ENCODE measurements at places on chromosomes 2 and 18. TPM values are rescaled to one million over a fixed set of nuclear protein-coding genes. Genes with fewer than 3 reads are reported as not detected.
A peak's percentile ranks its signal among the peaks of the same experiment; 100 is the strongest.

- no peak for DNase-seq
Observed at GRCh38 chr18:7562491-7562890, 4.6 kb upstream of the PTPRM start.

GRCh38 chr18:33873112-33873511, 295.1 kb downstream of the ASXL3 start:
- DNase-seq, result no peak

DNA sequence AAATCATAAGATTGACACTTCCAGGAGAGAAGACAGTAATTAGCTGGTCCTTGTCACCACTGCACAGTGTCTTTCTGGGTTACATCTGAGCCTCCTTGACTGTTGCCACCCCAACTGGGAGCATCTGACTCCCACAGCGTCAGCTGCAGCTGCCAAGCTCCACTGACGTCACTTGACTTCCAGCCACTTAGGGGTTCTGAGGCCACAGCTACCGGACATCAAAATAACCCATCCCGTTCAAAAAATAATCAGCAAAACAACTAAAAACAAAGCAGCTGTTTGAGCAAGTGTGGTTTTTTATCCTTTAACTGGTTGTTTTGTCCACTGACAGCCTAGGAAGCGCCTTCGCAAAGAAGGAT, 206.5 kb upstream of the AGAP1 start:
- DNase-seq, result no peak

DNA sequence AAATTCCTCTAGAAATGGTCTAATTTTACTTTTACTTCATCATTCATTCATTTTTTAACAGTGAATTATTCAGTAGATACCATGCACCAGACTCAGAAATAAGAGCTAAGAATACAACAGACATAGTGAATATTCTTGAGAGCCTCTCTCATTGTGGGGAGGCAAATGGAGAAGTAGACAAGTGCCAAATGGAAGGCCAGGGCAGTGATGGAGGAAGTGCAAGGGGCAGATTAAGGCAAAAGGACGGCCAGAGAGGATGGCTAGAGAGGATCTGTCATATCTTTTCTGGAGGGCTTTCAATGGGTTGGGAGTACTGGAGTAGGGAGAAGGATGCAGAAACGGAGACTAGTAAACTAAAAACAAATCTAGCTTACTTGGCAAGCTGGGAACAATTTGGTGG, 19.0 kb upstream of the RMDN2 start:
- no peak for DNase-seq

DNA sequence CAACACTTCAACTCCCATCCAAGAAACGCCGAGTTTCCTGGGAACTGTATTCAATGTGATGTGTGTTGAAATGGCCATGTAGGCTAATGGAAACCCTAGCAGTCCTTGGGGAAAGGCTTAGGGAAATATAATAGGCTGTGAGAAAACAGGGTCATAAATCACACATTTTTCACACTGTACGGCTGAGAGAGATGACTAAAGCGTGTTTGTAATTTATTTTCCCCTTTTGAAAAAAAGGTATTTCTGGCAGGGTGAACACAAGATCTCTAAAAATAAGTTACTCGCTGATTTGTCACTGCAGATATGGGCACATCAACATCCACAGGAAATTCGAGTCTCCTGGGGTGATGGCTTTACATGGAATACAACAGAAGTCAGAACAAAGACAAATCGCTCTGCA, 109.6 kb upstream of the ST6GAL2 start:
- DNase-seq, result no peak

GRCh38 chr2:171726847-171727450, 39.7 kb downstream of the DYNC1I2 start:
- no peak for DNase-seq

DNA sequence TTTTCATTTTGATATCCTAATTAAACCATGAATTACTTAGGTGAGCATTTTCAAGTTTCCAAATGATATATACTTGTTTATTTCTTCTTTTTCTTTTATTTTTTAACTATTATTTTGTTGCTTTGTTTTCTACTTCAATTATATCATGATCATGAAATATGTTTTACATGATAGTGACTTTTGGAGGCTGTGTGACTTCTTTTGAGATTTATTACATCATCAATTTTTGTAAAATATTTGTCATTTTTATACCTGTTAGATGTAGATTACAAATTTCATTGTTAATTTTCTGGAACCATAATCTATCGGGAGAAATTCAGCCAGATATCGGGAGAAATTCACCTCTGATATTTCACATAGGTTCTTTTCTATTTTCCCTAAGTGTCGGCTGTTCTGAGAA, 228.6 kb downstream of the RAD51AP2 start:
- DNase-seq, result no peak

DNA sequence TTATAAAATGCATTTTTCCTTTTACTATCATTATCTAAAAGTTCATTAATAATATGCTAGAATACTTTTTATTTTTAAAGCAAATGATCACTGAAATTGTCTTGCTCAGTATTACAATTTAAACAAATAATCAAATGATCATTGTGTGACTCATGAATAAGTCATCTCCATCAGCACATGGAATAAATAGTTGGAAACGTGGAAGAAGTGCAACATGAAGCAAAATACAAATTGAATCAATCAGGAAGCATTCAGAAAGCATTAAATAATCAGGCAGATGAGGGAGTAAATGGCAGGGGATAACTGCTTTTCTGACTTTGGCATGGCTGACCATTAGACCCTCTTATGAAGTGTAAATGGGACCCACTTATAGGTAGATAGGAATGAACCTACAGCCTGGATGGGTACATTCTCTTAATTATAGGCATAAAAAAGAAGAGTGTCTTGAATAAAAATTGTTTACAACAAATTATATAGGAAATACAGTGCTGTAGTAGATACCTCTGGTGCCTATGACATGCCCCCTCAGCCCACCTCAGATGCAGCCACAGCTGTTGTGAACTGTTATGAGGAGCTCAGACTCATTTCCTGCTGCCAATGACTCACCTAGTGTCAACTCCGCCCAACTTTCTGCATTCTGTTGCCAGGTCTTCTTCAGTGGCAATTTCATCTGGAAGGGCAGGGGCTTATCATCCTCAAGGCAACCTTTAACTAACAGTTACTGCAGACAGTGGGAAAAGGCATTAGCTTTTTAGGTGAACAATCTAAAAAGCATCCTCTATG, 936.0 kb downstream of the TRIB2 start:
- peak; percentile 8 for DNase-seq

DNA sequence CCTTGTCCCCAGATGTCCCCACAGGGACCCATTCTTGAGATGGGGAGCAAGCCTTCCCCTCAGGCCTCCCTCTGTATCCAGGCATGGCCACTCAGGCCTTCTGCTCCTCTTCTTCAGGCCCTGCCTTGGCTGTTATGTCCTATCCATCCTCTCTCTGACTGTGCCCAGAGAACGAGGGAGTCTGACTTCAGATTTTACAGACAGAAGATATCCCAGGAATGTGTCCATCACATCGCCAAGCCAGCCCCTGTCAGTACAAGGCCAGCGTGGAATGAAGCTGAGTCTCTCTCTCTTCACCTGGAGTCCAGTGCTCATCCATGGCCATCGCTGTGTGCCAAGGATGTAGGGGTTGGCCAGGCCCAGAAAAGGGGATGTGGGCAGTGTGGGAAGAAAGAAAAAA, 57.6 kb downstream of the SDC1 start:
- DNase-seq, result no peak

DNA sequence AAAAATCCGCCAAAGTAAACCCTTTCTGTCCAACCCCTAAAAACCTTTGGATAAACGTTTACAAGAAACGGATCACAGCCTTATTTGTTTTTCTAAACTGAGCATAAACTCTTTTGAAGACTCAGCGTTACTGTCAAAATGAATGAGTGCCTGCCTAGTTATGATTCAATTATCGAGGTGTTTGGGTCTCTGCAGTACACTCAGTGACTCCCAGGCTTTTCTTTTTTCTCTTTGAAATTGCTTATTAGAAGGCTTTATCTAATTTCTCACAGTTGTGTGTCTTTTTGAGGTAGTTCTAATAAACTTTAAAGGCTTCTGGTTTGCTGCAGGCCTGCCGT, 663 bp downstream of the RHBDD1 start:
- no peak for DNase-seq

GRCh38 chr18:62663731-62664336, 51.5 kb upstream of the PHLPP1 start:
- peak; percentile 98 for DNase-seq

- no peak for DNase-seq
Observed at GRCh38 chr18:60755134-60755533, 382.6 kb upstream of the MC4R start.

GRCh38 chr2:219404954-219405353, 13.2 kb upstream of the DES start:
- no peak for DNase-seq

- peak; percentile 47 for DNase-seq
Observed at GRCh38 chr2:118089139-118089800, 999 bp downstream of the INSIG2 start.

DNA sequence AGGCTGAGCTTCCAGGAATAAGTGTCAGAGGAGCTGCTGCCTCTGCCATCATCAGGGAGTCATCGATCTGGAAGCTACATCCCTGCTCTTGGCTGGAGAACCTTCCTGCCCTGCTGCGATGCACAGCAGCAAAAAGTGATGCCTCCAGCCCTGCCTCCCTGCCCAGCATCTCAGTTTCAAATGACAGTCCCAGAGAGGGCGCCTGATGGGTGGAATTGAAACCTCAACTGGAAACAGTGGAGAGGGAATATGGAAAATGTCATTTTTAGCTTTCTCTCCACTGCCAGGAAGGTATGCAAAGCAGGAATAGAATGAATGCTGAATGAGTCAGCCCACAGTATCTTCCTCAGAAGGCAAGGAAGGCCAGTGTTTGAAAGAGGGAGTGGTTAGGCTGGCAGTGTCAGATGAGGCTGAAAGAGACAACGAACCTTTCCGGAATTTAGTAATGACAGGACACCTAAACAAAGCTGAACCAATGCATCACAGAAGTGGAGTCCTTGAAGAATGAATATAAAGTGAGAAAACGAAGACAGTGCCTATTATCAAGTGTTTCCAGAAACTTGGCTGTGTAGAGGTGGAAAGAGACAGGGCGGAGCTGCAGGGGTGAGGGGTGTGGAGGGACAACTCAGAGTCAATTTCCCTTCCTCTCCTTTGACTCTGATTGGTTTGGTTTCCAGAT, 153.9 kb upstream of the NDUFV2 start:
- DNase-seq, result peak; percentile 94

- no peak for DNase-seq
Observed at GRCh38 chr2:38722271-38723061, 28.7 kb downstream of the SRSF7 start.

GRCh38 chr2:162125138-162125537, 26.9 kb downstream of the GCG start:
- no peak for DNase-seq

GRCh38 chr2:121186261-121186660, 98.7 kb downstream of the TFCP2L1 start:
- no peak for DNase-seq

DNA sequence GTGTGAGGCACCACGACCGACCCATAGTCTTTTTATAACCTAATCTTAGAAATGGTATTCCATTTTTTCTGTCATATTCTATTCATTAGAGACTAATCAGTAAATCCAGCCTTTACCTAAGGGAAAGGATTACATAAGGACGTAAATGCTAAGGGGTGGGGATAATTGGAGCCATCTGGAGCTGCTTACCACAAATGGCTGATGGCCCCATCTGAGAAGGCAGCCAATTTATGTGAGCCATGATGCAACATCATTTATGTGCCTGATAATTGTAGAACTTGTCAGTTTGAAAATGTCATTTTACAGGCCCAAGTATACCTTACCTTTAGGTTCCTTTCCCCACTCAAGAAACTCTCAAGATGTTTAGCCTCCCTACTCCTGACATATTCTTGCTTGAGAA, 44.0 kb downstream of the ARHGEF33 start:
- no peak for DNase-seq

DNA sequence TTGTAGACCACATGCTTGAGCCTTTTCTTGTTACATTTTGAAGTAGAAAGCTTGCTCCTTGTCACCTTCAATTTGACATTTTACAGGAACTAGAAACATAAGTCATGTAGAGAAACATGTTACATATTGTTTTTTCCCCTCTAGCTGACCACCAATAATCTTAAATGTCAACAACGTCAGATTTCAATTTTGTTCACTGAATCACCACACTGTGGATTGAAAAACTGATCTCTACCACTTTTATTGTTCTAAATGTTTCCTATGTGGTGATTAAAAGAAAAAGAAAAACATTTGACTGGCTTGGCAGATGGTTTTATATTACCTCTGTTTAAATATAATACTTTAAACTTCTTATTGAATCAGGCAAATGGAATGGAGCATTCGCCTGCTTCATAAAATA, 87.7 kb downstream of the DSEL start:
- DNase-seq, result peak; percentile 69

GRCh38 chr18:22552254-22552653, 134.5 kb upstream of the CTAGE1 start:
- DNase-seq, result peak; percentile 86

- DNase-seq, result peak; percentile 93
Observed at GRCh38 chr2:45353879-45354278, 257.2 kb downstream of the SRBD1 start.

The CDKL4 gene
- total RNA-seq, result not detected

The SPATA3 gene
- not detected for total RNA-seq

The TNFRSF11A gene
- total RNA-seq, result 1.3 TPM

The SAG gene
- not detected for total RNA-seq

The CRYBA2 gene
- total RNA-seq, result not detected

The RAMP1 gene
- 35.8 TPM for total RNA-seq
